ENCODE measurements at places on chromosomes 16 and 17.
A peak's percentile ranks its signal among the peaks of the same experiment; 100 is the strongest.

- no peak for DNase-seq
Observed at GRCh38 chr16:88458039-88458772, 5.1 kb downstream of the ZFPM1 start.

DNA sequence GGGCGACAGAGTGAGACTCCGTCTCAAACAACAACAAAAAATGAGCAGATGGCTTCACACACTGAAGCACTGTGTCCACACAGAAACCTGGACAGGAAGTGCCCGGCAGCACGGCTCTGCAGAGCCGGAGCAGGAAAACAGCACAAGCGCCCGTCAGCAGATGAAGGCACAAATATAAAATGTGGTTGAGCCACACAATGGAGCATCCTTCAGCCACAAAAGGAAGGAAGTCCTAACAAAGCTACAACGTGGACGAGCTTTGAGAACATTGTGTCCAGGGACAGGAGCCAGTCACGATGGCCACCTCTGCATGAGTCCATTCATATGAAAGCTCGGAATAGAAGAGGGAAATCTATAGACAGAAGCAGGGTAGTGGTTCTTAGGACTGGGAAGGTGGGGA is 15.7 kb downstream of the RHBDF2 start:
- no peak for DNase-seq

DNA sequence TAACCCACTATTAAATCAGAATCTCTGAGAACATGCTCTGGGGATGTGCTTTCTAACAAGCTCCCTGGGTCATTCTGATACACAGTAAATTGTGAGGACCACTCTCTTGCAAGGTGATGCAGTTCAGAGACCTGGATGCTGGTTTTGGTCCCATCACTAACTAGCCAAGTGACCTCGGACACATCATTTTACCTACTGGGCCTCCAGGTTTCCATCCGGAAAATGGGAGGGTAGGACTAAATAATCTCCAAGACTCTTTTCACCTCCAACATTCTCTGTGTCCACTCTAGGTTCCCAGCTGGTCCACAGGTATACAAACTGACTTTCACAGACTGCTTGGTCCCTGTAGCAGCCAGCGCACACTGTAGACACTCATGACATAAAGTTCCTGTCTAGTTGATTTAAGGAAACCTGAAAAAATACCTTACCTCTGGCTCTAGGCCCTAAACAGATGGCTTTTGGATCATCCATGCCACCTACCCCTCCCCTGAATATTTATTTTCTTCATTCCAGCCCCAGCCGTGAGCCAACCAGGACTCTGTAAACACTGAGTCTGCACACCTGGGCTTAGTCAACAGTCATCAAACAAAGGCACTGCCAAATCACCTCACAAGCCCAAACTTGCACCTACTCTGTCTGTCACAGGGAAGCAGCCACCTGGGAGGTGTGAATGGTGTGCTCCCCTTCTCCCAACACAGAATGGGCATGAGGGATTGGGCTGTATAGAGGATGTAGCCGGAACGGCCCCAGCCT is 51.3 kb upstream of the MRPS23 start:
- DNase-seq, result no peak

DNA sequence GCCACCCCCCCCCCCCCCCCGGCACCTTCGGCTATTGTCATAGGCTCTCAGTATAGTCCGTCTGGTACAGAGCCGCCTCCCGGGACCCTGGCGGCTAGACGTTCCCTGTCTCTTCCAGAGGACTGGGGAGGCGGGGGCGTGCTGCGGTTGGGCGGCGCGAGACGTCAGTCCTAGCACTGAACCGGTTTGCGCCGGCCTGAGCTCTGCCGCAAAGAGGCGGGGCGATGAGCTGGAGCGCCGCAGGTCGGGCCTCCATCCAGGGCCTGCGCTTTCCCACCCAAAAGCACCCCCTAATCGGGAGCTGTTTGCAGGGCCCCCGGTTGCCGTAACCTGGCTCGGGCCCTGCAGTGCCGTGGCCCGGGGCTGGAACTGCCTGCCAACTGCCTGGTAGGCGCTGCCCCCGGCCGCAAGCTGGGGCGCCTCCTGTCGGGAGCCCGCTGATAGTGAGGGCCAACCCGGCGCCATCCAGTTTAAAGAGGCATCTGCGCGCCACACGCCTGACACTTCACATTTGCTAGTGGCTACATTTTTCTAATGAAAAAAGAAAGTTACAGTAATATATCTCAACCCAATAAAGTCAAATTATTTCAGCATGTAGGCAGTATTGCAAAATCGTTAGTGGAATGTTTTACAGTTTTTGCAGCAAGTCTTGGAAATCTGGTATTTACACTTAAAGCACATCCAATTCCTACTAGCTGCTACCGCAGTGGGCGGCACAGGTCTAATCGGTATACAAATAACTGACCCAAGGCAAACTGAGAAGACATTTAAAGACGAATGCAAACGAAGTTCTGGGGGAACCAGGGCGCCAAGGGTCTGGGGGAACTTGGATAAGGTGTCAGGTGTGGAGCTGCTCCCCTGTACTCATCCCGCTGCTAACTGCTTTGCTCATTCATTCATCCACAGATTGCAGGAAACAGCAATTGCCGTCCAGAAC is 753 bp upstream of the USP22 start:
- DNase-seq, result peak; percentile 82

DNA sequence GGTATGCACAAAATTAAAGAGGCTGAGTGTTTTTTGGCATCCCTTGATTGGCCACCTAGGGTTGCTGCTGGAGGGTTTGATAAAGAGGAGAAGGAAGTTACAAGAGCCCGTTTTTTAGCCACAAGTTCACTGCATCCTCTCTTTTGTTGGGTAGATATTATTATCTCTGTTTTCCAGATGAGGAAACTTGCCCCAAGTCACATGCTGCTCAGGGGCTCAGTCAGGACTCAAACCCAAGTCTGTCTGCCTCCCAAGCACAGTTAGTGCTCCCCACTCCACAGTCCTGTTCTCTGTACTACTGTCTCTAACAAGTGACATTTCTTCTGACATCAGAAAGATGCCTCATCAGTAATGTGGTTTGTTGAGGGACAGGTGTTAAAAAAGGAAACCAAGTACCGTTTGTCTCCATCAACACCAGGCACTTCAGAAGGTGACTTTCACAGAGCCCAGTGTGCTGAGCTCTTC is 1.4 kb downstream of the NT5M start:
- DNase-seq, result no peak

DNA sequence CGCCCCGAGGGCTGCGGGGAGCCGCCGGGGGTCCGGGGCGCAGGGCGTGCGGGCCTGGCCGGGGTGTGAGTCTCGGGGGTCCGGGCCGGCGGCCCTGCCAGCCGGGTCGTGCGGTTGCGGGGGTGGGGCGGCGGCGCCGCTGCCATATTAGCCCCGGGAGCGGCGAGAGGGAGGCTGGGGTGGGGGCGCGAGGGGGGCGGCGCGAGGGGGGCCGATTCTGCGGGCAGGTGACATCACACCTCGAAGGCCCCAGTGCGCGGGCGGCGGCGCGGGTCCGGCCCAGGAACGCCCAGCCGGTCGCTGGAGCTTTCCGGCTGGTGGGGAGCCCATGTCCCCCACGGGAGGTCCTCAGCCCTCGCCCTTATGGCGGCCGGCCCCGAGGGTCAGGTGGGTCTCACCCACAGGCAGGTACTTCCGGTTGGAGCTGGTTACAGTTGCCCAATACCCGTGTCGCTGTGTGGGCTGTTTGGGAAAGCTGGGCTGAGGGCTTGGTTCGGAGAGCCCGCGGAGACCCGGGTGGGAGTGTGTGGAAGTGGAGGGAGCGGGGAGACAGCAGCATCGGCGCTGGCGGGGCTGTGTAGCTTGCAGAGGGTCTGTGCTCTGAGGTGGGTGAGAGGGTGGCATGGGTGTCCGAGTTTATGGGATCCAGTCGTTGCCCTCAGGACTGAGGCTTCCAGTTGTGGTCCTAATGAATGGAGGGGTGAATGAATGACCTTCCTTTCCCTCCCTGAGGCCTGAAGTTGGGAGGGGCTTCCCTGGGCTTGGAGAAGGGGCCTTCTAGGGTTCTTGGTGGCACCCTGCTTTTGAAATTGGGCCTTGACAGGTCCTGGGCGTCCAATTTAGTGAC is 804 bp downstream of the ATP6V0C start:
- DNase-seq, result no peak

DNA sequence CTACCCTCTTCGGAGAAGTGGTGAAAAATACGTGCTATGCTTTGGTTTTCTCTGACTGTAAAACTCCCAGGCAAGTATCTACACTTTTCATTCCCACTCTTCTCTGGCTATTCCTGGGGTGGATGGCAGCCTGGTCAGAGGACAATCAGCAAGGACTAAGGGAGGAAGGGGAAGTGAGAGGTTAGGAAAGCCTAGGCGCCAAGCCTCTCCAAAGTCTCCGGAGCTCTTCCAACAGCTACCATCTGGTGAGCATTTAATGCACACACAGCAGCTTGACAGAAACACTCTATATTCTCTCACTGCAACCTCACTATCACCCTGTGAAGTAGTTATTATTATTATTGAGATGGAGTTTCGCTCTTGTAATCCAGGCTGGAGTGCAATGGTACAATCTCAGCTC is 65.1 kb downstream of the WSCD1 start:
- DNase-seq, result no peak

GRCh38 chr16:49696414-49697101 is 159.4 kb downstream of the ZNF423 start:
- DNase-seq, result no peak

GRCh38 chr17:48565022-48565554 is 13.1 kb downstream of the HOXB4 start:
- no peak for DNase-seq

DNA sequence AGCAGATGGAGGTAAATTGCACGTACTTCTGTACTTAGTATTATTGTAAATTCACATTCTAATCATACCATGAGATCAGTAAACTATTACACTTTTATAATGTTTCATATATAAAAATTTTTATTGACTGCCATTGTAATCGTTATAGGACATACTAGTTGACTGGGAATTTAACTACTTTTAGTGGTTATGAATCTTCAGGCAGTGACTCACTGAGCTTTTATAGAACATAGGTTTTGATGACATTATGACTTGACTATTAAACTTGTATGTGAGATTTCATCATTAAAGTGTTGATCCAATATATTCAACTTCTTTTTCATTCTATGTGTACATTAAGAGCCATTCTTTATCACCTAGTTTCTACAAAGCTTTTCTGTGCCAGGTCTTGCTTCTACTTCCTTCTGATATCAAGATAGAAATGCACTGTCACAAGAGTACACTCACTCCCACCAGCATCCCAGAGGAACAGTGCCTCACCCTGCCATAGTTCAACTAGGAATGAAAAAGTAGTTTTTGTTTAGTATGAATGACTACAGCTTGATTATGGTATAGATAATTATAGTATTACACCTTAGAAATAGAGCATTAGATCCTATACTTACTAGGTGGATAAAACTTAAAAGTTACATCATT is 142.4 kb upstream of the RBL2 start:
- DNase-seq, result peak; percentile 11

GRCh38 chr16:67856927-67857546 is 9.5 kb upstream of the CENPT start:
- DNase-seq, result no peak

GRCh38 chr17:2799653-2800052 is 3.4 kb downstream of the RAP1GAP2 start:
- no peak for DNase-seq

DNA sequence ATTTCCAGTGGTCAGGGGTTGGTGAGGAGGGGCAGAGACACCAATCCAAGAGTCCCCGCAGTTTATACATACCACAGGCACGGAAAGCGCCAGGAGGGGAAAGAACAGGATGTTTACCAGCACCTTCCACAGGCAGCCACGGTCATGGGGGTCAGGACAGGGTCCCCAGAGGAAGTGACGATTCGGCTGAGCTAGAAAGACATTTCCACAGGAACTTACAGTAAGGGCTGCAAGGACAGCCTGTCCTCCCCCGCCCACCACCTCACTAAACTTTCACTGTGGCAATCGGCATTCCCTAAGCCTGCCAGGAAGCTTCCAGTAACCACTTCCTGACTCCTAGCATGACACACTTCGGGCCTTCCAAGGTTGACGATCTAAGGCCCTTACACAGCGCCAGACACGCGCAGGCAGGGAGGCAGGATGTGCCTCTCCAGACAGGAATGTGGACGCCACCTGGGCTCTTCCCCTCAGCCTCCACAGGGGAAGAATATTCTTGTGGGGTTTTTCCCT is 1.2 kb upstream of the MT2A start:
- peak; percentile 95 for DNase-seq

DNA sequence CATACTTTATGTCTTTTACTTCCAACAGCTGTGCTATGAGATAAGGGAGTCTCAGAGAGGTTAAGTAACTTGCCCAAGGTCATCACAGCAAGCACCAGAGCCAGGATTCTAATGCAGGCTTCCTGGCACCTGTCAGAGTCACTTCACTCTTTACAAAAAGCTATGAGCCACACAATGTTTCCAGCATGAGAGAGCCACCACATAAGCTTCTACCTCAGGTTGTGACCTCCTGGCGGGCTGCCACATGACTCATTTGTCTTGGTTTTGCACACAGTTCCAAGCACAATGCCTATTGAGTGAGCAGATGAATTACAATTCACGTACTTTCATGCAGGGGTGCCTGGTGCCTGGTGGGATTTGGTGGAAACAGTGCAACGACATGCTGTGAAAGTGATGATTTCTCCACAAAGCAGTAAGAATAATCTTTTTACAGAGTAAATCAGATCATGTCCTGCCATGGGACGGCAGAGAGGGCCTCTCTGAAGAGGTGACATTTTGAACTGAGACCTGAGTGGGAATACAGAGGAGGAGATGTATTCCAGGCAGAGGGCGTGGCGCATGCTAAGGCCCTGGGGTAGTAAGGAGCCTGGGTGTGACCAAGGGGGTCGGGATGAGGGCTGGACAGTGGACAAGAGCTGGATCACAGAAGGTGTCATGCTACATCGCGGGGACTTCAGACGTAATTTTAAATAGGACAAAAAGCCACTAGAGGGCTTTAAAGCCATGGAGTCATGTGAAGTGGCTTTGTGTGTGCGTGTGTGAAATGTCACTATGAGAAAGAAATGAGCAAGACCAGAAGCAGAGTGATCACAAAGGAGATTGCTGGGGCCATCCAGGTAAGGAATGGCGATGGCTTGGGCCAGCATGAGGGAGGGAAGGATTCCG is 53.4 kb downstream of the CACNG3 start:
- DNase-seq, result no peak

- DNase-seq, result no peak
Observed at GRCh38 chr16:57865746-57866528, 63.6 kb upstream of the KIFC3 start.

DNA sequence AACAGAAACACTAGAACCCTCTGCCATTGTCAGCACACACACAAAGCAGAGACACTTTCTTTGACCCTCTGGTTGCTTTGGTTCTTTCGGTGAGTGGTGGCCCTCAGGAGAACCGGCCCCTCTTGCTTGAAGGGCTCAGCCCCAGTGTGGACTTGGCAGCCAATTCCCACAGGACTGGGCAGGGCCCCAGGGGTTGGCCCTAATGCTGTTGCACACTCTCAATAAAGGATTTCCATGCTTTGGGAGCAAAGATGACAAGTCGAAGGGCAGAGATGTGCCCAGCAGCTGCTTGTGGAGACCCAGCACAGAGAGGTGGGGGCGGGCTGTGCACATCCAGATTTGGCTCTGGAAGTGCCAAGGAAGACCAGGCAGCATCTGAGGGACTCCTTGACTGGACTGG is 149.0 kb downstream of the NTN1 start:
- no peak for DNase-seq

- peak; percentile 55 for DNase-seq
Observed at GRCh38 chr17:79988185-79988971, 47.3 kb downstream of the TBC1D16 start.
